ENCODE measurements at places on chromosomes 4 and X. TPM values are rescaled to one million over a fixed set of nuclear protein-coding genes. Genes with fewer than 3 reads are reported as not detected.

Gene ASMT
- total RNA-seq: not detected

Gene MYOZ2
- 0.13 TPM for total RNA-seq

Gene CSAG2
- total RNA-seq: not detected

Gene GPC4
- total RNA-seq: 0.13 TPM

Gene IL9R
- not detected for total RNA-seq

Gene SPATA4
- not detected for total RNA-seq

Gene MAGEA6
- not detected for total RNA-seq

Gene TNIP3
- total RNA-seq: 2.7 TPM

Gene RNF212
- total RNA-seq: 0.20 TPM

Gene BTC
- total RNA-seq: 0.34 TPM

Gene ADH7
- not detected for total RNA-seq

Gene DCAF8L1
- not detected for total RNA-seq

Gene RNF175
- total RNA-seq: not detected

Gene CXXC4
- not detected for total RNA-seq

Gene PNMA6F
- total RNA-seq: not detected

Gene SULT1B1
- 3.7 TPM for total RNA-seq

Gene SPANXC
- total RNA-seq: not detected

Gene TMEM35A
- total RNA-seq: 1.8 TPM

Gene AR
- 0.30 TPM for total RNA-seq

Gene PPP1R3F
- 0.87 TPM for total RNA-seq

Gene PGAM4
- not detected for total RNA-seq

Gene SGCB
- 18.1 TPM for total RNA-seq

Gene EXOC1L
- total RNA-seq: not detected

Gene SH3BGRL
- 65.8 TPM for total RNA-seq

Gene IL1RAPL1
- 0.59 TPM for total RNA-seq

Gene ELF4
- total RNA-seq: 19.5 TPM

Gene CYLC1
- not detected for total RNA-seq

Gene XAGE1A
- not detected for total RNA-seq

Gene COL4A5
- 18.1 TPM for total RNA-seq

Gene AMBN
- total RNA-seq: not detected

Gene GNRHR
- not detected for total RNA-seq

Gene RNF150
- total RNA-seq: 0.05 TPM

Gene DCAF12L2
- not detected for total RNA-seq

Data from mammary microvascular endothelial cell (primary cell).